NCI-H526 (cell line): ENCODE measurements at places on chromosomes 2 and 18.

DNA sequence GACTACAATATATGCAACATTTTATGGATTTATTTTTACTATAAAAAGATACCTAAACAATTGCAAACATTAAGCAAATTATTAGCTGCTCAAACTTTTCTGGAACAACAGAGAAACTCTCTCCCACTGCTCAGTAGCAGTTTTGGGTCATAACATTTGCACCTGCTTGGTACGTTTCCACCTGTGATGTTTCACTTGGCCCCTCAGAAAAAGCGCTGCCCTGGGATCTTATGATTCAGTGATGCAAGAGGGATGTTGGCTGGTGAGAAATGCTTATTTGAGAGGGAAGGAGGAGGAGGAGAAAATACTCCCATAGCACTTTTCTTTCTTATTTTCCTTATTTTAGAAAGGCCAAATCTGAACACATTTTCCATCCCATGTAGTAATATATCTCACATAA is 9.2 kb downstream of the IRS1 start:
- DNase-seq: no peak

- no peak for DNase-seq
Observed at GRCh38 chr2:157181234-157181633, 76.3 kb upstream of the GALNT5 start.

DNA sequence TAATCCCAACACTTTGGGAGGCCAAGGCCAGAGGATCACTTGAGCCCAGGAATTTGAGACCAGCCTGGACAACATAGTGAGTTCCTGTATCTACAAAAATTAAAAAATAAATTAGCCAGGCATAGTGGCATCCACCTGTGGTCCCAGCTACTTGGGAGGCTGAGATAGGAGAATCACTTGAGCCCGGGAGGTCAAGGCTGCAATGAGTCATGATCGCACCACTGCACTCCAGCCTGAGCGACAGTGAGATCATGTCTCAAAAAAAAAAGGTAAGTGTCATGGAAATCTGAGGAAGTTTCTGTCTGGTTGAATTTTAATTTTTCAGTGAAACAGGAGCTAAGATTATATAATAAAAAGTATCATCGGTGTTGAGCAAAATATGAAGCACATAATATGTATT is 2.5 kb upstream of the C2orf15 start:
- DNase-seq: no peak

- no peak for DNase-seq
Observed at GRCh38 chr2:213065583-213066442, 85.6 kb downstream of the IKZF2 start.

GRCh38 chr2:57821088-57821487 is 225.5 kb upstream of the VRK2 start:
- no peak for DNase-seq

DNA sequence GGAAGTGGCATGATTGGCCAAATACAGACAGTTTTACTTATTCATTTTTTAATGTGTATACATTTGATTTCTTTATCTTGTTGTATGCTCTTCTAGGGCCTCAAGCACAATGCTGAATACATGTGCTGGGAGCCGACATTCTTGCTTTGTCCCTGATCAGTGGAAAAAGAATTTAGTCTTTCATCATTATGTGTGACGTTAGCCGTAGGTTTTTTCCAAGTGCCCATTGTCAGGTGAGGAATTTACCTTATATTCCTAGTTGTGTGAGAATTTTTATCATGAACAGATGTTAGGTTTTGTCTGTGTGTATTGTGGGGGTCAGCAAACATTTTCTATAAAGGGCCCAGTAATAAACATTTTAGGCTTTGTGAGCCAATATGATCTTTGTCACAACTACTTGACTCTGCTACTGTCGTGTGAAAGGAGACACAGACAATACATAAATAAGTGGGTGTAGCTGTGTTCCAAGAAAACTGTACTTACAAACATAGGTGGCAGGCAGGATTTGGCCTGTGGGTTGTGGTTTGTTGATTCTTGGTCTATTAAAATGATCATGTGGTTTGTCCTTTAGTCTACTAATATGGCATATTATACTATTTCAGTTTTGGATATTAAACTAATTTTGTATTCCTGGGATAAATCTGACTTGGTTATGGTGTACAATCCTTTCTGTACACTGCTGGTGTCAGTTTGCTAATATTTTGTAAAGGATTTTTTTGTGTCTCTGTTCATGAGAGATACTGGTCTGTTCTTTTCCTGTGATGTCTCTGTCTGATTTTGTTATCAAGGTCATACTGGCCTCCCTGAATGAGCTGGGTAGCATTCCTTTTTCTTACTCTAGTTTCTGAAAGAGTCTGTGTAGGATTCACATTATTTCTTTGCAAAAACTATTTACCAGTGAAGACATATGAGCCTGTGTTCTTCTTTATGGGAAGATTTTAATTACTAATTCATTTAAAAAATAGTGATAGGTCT is 132.2 kb upstream of the SMAD7 start:
- no peak for DNase-seq
